ENCODE measurements at places on chromosomes 5 and 9.

GRCh38 chr9:108953983-108954574 lies 19.9 kb downstream of the ABITRAM start:
- DNase-seq = peak; percentile 65

GRCh38 chr9:121503444-121503843 lies 3.8 kb upstream of the GGTA1 start:
- peak; percentile 58 for DNase-seq

DNA sequence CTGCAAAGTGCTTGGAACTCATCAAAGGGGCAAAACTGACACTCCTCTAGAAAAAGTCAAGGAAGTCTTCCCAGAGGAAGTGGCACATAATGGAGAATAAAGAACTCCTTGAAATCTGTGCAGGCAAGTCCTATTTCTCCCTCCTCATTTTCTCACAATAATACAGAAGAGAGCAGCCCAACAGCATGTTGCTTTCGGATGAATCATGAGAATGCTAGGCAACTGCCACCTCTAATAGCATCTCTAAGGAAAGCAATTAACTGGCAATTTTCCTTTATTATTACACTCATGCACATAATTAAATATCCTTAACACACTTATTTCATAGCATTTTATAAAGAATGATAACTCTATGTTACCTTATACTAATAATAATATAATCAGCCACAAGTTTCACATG lies 122.2 kb upstream of the PTGER4 start:
- DNase-seq = peak; percentile 26

GRCh38 chr9:114988962-114989599 lies 58.7 kb upstream of the TNFSF8 start:
- DNase-seq = peak; percentile 25

DNA sequence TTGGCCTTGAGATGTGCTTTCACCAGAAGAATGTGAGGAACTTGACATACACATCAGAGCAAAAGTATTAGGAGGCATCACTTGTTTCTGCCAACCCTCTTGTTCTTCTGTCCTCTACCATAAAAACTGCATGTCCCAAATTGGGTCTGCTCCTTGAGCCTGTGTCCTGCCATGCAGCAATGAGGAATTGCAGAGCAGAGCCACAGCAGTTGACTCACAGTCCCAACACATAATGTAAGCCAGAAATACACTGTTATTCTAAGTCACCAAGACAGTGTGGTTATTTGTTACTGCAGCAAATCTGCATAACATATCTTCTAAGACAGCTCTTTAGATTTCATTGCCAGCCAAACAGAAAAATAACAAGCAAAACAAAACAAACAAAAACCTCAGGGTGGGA lies 598.2 kb downstream of the PRELID2 start:
- DNase-seq = no peak

- DNase-seq = no peak
These were observed 33.1 kb upstream of the ORM1 start for GRCh38 chr9:114289571-114290481.

DNA sequence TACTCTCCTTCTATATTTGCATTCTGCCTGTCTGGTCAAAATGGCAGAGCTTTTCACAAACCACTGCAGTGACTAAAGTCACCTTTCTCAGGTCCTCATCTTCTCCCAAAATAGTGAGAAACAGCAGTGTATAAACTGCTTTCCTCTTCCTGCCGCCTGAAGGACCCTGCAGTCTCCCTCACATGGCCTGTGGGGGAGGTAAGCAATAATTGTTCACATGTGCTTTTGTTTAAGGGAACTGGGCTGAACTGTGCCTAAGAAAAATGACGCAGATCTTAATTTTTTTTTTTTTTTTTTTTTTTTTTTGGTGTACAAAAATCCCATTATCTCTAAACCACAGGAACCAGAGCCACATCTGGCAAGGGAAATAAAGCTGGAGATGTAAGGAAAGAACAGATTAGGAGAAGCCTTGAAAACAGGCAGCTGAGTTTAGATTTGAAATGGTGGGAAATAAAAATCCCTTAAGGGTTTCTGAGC lies 131.7 kb upstream of the VLDLR start:
- peak; percentile 83 for DNase-seq

GRCh38 chr5:101534491-101535110 lies 631.5 kb upstream of the ST8SIA4 start:
- DNase-seq = peak; percentile 5

DNA sequence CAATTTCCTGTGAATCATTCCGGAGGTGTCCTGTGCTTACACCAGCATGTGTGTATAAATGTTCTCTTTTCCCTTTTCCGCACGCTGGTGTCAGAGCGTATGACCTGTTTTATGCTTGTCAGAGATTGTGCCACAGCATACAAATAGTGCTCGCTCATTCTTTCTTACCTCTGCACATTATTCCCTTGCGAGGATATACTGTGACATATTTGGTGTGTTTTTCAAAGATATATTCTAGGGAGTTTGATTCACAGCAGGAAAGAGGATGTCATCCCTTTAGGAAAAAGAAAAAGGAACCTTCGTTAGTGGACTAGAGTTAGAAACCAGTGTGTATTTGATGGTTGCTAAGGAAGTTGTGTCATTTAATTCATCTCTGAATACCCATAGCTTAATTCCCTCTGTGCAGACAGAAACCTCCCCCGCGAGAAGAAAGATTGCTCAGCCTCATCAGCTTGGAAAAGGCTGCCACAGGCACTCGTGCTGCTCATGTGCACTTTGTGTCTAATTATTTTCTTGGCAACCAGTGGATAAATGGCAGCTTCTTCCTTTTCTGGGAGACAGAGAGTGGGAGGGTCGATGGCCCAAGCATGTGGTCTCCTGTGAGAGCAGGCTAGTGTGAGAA lies 14.7 kb upstream of the CCIN start:
- peak; percentile 70 for DNase-seq

GRCh38 chr5:147712019-147712418 lies 70.5 kb downstream of the JAKMIP2 start:
- no peak for DNase-seq

- DNase-seq = no peak
These were observed 15.4 kb upstream of the GAS1 start for GRCh38 chr9:86962692-86963091.

- DNase-seq = peak; percentile 77
These were observed 590.8 kb upstream of the BRINP1 start for GRCh38 chr9:119959846-119960545.

- no peak for DNase-seq
These were observed 90.8 kb downstream of the NDFIP1 start for GRCh38 chr5:142199388-142199787.

- peak; percentile 38 for DNase-seq
These were observed 85.0 kb downstream of the FSTL4 start for GRCh38 chr5:133527311-133527710.

- no peak for DNase-seq
These were observed 52.4 kb downstream of the GALNT10 start for GRCh38 chr5:154242964-154243376.

DNA sequence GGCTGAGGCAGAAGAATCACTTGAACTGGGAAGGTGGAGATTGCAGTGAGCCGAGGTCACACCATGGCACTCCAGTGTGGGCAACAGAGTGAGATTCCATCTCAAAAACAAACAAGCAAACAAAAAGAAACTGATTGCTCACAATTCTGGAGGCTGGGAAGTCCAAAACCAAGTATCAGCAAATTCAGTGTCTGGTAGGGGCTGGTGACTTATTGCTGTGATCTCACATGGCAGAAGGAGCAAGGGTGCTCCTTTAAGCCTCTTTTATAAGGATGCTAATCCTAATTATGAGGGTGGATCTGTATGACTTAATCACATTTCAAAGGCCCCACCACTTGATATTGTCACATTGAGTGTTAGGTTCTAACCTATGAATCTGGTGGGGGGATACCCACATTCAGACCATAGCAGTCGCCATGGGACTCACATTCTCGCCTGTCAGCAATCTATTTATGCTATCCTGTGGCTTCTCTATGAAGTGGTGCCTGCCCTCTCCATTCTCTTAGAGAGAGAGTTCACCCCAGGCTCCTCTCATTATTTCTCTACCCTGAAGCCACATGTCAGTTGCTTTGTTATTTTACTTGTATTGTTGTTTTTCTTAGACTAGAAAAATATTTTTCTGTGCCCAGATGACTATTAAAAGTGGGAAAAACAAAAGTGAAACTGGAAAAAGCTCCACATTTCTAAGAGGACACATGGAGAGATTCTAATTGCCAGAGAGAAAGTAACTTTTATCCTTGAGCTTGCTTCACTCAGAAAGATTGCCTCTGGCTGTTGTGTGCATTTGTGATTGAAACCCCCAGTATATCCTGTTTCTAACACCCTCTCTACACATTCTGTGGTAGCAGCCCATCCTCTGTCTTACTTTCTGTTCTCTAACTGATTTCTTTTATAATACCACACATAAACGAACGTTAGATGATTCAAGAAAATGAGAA lies 18.8 kb upstream of the PRLR start:
- no peak for DNase-seq

DNA sequence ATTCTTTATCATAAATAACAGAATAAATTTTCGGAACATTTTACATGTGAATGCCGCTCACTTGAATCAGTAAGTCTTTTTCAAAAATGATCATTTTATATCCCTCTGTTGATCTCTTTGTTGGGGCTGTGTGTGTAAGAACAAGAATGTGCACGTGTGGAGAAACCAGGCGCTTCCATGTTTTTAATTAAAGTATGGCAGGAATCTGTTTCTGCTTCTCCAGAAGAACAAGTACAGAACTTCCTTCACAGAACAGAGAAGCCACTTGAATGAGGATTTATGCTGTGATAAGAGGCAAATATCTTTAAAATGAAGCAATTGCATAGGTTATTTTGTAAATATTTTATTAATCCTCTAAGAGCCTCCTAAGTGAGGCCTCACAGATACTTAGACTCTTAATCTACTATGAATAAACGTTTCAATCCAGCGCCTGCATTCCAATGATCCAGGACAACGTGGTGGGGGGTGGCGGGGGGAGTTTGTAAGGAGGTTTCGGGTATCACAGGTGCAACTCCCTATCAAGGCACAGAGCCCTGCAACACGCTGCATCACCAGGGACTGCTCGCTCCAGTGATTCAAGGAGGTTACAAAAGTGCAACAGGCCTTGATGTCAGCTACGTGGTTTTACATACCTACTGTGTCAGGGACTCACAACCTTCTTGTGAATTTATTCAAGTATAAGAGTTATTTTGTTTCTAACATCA lies 409.2 kb downstream of the BNC2 start:
- peak; percentile 32 for DNase-seq

DNA sequence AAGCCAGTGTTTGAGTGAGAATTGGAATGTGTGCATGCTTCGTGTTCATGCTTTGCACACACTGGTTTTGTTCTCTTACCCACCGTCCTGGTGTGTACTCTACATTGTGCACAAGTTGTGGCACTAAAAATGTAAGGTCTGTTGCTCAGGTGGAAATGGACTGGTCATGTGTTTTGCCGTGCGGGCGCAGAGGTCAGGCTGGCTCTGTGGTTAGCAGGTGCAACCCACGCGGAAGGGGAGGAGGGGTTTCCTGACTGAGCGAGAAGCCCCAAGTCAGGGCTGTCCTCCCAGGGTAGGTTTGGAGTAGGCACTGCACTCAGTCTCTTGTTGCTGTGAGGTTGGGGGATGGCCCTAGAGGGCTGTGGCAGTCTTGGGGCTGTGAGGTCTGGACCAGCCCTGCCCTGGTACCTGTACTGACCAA lies 86.6 kb downstream of the EHMT1 start:
- DNase-seq = no peak

- DNase-seq = peak; percentile 69
These were observed 416.1 kb upstream of the TRPC7 start for GRCh38 chr5:136781464-136781863.

DNA sequence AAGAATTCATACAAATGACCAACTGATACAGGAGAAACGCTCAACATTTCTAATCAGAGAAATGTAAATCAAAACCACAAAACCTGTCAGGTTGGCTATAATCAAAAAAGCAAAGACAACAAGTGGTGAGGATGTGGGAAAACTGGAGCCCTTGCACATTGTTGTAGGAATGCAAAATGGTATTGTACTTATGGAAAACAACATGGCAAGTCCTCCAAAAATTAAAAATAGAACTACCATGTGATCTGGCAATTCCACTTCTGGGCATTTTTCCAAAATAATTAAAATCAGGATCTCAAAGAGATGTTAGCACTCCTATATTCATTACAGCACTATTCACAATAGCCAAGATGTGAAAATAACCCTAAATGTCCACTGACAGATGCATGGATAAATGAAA lies 76.1 kb downstream of the FNIP1 start:
- DNase-seq = no peak

- DNase-seq = no peak
These were observed 111.8 kb upstream of the SEMA6A start for GRCh38 chr5:116686438-116686837.

DNA sequence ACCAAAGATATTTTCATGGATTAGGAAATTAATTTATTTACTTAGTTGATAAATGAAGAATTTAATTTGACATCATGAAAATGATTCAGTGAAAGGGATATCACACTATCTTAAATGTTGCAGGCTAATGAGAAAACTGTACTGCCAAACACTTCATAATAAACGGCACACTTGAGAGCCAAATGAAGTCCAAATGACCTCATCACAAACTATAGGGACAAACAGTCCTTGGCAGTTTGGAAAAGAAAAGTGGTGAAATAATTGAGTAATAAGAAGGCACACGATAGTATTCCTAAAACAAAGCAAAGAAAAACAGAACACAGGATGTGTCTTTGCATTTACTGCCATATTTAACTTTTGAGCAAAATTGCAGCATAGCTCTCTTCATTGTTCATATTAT lies 116.9 kb upstream of the TLR4 start:
- no peak for DNase-seq

DNA sequence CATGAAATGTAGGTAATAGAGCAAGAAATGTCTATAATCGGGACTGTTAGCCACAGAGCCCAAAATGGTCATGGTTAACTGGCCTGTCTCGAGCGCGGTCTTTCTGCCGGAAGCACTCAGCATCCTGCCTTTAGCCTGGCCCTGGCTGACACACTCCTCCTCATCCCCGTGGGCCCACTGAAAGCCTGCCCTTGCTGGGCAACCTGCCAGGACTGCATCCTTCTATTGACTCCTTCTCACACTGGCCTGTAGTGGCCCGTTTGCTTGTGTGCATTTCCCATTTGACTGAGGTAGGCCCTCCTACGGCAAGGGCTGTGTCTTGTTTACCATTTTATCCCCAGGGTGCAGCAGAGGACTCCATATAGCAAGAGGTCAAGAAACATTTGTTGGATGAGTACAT lies 215.7 kb downstream of the ATPSCKMT start:
- no peak for DNase-seq

GRCh38 chr9:38390851-38391250 lies 1.7 kb upstream of the ALDH1B1 start:
- DNase-seq = no peak
